ENCODE measurements at places on chromosomes 2 and 18.

DNA sequence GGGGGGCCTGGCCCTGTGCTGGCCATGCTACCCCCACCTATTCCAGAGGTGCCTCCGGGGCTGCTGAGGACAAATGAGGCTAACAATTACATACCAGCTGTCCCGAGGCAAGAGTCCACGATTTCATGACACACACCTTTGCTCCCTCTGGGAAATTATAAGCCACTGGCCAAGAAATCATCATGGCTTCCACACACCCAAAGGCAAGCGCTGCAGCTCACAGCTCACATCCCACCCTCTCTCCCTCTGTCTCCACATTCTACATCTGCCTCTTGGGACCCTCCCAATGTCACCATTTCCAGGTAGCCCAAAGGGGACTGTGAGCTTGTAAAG, 134.4 kb downstream of the HDAC4 start:
- no peak for DNase-seq

GRCh38 chr2:102460467-102460866, 12.6 kb upstream of the SLC9A4 start:
- DNase-seq = no peak

DNA sequence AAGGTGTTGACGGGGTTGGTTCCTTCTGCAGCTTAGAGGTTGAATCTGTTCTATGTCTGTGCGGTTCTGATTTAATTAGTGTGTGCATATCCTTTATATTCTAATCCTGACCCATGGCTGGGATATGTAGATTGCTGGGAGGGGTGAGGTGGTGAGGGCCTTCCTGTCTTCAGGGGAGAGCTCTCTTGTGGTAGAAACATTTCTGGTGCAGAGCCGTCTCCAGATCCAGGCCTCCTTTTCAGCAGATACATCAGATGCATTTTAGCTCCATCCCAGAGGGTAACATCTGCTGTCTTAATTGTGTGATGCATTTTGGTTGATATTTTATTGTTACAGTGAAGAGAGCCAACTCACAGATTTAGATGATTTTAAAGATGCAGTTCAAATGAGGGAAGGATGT, 227.8 kb downstream of the AGAP1 start:
- no peak for DNase-seq

DNA sequence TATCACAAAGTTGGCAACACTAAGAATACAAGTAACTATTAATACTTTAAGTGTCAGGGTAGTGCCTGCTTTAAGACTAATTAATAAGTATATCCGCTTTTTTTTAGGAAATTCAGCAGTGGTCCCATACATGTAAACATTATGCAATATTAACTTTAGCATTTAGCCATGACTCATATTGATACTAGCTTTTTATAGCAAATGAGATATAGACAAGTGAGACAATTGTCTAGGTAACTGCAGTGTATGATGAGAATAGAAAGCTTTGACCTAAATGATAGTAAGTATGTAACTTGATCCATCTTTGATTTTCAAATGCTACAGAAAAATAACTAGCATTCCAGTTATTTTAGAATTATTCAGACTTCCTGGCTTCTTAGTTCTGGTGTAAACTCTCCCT, 27.4 kb upstream of the VRK2 start:
- no peak for DNase-seq

GRCh38 chr2:102264952-102265351, 46.4 kb upstream of the IL1RL1 start:
- DNase-seq = no peak

Data from NCI-H2081 (cell line).